Fibroblast of pulmonary artery (primary cell): ENCODE measurements at places on chromosomes 7 and 10.

- DNase-seq = peak; percentile 28
Measured at GRCh38 chr10:117936141-117936540, 110.6 kb downstream of the RAB11FIP2 start.

DNA sequence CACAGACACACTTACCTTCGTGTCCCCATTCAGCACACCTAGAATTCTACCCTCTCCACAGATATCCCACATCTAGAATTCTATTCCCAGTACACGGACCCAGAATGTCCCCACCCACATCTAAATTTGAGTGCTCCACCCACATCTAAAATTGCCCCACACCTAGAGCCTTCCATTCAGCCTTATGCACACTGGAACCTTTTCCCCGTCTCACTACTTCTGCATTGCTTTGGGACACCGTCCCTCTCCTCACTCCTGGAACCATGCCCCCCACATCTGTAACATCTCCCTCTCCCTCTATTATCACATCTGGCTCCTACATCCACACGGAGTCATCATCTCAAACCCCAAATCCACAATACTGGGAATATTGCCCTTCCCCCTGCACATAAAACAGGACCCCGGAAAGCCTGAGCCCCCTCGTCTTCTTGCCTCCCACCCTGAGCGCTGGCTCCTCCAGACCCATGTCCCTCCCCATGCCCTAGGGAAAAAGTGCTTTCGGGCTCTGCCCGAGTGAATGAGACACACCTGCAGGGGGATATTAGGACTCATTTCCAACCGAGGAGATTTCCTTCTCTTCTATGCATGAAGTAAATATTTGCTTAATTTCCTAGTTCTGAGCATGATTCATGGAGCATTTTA lies 125.8 kb upstream of the UNC5B start:
- no peak for DNase-seq

- DNase-seq = no peak
Measured at GRCh38 chr10:33303988-33304387, 30.5 kb downstream of the NRP1 start.

DNA sequence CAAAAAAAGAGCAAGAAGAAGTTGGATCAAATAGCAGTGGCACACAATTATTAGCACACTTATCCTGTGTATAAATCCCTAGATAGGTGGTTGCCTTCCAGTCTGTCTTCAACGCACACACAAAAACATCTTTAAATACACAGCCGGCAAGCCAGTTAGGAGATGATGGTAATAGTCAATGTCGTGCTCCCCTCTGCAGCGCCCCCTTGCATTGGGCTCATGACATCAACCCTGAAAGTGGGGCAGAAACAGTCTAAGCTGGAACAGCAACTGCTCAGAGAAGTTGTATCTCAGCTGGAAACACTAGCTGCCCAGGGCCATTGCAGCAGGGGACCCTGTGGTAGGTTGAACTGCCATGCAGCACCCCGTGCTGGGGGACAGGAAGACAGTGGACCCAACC lies 179.5 kb upstream of the YAE1 start:
- DNase-seq = no peak

GRCh38 chr7:80089366-80089765 lies 45.3 kb upstream of the GNAI1 start:
- DNase-seq = peak; percentile 33

DNA sequence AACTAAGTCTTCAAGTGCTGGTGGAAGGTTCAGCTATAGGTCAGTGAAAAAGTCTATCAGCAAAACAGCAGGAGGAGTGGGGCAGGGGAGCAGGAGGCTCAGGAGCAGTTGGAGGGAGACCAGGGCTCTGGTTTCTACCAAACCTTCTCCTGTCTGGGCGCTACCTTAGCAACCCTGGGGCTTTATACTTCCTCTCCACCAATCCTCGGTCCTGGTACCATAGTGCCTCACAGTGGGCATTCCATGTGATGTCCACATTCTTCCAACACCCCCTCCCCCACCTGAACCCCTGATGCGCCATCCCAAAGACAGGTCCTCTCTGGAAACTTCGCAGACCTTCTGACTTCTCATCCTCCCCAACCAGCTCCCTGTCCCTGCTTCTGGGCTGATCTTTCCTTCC lies 25.3 kb upstream of the ACSM6 start:
- DNase-seq = no peak

DNA sequence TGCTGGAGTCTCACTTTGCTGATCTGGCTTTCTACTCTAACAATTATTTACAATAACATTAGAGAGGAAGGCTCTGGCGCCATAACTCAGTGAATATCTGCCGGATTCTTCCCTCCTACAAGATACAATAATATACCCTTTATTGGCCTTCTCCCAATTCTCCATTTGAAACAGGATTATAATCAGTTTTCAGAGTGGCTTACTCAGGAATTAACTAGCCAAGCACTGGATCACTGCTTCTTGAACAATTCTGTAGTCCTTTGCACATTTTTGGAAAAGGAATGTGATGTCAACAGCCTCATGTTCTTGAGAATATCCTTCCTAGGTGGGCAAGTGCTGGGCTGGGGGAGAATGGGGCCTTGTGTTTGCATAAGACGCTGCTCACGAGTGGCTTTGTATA lies 125.9 kb downstream of the HIPK2 start:
- no peak for DNase-seq

GRCh38 chr7:152924826-152925411 lies 165.4 kb downstream of the ACTR3B start:
- no peak for DNase-seq

DNA sequence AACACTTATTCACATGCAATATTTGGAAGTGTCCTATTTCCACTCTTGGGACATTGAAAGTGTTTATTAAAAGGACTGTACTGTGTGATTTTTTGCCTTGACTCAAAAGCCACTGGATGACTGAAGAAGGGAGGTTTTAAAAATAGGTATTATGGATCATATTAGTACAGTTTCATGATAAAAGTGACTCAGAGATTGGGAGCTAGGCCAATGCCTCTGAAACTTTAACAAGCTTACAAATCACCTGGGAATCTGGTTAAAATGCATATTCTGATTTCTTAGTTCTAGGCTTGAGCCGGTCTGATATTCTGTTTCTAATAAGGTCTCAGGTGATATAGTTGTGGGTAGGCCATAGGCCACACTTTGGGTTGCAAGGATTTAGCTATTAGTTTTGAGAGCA lies 191.2 kb downstream of the PLXDC2 start:
- DNase-seq = peak; percentile 19

GRCh38 chr7:36979810-36980248 lies 255.5 kb upstream of the AOAH start:
- DNase-seq = peak; percentile 40

DNA sequence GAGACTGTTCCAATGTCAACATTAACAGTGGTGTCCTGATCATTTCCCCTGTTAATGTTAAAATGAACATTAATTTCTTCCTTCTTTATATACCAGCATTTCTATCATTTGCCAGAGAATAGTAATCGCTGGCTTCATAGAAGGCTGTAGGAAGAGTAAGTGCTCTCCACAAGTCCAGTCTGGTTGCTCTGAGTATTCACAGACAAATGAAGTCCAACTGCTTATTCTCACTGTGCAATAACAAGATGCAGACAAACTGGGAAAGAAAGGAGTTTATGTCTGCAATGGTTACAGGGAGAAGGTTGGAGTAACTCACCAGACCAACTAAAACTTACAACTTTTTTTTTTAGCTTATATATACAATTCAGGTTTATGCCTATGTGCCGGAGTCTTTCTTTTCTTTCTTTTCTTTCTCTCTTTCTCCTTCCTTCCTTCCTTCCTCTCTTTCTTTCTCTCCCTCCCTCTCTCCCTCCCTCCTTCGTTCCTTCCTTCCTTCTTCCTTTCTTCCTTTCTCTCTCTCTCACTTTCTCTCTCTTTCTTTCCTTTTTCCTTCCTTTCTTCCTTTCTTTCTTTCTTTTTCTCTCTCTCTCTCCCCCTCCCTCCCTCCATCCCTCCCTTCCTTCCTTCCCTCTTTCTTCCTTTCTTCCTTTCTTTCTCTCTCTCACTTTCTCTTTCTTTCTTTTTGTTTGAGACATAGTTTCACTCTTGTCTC lies 19.1 kb downstream of the CDC14C start:
- no peak for DNase-seq

DNA sequence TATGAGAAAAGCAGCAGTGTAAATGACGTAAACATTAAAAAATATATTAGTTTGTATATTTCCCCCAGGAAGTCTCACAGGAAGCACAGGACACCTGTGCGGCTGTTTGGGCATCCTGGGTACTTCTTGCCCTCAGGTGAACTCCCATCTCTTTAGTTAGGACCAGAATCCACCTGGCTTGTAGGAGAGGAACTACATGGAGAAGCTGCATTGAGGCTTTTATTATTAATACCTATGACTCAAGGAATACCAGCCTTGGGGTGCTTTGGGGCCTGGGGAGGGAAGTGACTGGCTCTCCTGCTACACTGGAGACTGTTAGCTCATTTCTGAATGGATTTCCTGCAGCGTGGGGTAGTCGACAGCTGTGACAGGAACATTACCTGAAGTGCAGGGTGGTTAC lies 40.0 kb upstream of the GSDME start:
- no peak for DNase-seq
